ENCODE measurements at places on chromosomes 7 and 10.

GRCh38 chr10:123808286-123808685 is 83.3 kb downstream of the CPXM2 start:
- no peak for DNase-seq

DNA sequence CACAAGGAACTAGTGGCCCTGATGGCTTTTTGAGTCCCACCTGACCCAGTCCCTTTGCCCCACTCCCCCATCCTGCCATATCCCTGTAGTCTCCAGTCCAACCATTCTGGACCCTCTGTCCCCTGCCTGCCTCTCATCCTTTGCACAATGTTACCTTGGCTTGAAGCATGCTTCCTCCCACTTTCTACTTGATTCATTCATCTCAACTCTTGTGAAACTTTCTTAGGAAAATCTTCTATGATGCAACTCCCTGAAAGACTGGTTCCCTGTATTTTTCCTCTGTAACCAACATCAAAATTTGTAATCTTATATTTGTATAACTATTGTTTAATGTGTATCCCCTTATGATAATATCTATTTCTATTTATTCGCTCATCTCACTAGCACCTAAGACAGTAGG is 151.5 kb downstream of the LRRTM3 start:
- DNase-seq, result no peak

DNA sequence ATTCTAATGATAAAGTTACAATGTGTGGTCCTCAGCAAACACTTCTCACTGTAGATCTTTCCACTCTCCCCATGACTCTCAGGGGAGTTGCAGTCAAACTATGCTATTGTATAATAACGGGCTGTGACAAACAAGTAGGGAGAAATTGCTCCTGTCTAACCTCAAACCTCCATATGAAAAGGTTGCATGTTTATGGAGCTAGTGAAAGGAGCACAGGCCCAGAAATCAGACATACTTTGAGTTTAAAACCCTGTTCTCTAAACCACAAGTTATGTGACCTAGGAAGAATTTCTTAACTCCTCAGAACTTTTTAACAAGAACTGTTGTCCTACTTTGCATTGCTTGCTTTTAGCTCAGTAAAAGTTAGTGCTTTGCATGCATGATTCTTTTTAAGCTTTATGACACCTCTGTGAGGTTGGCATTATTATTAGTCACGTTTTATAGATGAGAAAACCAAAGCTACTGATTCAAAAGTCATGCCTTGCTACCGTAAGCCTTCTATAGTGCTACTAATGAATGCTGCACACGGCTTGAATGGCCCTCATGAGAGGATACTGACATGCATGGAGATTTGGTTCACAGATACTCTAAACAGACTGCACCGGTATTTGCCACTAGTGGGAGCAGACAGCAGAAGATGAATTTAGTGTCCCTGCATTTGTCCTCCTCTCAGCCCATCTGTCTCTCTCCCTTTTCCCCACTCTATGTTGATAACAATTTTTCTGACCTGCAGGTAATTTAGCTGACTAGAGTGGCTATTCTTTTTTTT is 129.5 kb upstream of the PCGF5 start:
- no peak for DNase-seq

DNA sequence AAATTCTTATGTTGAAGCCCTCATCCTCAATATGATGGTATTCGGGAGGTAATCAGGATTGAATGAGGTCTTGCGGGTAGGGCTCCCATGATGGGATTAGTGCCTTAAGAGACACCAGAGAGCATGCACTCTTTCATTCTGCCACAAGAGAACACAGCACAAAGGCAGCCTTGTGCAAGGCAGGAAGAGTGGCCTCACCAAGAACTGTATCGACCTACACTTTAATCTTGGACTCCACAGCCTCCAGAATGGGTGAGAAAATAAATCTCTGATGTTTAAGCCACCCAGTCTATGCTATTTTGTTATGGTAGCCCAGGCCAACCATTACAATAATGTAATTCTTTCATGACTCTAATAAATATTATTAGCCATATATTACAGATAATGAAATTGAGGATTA is 8.4 kb downstream of the SEM1 start:
- DNase-seq, result no peak

DNA sequence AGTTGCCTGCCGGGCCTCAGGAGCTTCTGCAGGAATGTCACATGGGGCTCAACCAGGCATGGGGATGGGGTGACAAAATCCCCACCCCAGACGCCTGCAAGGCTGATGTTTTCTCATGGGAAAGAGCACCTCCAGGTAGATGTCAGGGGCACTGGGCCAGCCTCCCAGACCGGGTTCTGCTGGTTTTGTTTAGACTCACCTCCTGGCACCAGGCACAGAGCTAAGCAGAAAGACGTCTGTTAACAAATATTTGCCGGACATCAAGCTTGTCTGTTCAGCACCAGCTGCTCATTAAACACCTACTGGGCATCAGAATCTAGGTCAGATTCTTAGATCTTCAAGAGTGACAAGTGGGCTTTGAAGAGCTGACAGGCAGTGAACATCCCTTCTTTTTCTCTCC is 34.9 kb upstream of the TCERG1L start:
- DNase-seq, result no peak

- no peak for DNase-seq
Measured at GRCh38 chr7:41097501-41097900, 605.4 kb downstream of the INHBA start.

DNA sequence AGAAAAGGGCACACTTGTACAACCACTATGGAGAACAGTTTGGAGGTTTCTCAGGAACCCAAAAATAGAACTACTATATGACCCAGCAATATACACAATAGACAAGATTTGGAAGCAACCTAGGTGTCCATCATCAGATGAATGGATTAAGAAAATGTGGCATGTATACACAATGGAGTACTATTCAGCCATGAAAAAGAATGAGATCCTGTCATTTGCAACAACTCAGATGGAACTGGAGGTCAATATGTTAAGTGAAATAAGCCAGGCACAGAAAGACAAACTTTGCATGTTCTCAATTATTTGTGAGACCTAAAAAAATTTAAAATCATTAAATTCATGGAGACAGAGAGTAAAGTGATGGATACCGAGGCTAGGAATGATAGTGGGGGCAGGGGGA is 118.8 kb downstream of the ZNF467 start:
- no peak for DNase-seq

GRCh38 chr7:24705461-24705954 is 51.8 kb downstream of the GSDME start:
- no peak for DNase-seq

DNA sequence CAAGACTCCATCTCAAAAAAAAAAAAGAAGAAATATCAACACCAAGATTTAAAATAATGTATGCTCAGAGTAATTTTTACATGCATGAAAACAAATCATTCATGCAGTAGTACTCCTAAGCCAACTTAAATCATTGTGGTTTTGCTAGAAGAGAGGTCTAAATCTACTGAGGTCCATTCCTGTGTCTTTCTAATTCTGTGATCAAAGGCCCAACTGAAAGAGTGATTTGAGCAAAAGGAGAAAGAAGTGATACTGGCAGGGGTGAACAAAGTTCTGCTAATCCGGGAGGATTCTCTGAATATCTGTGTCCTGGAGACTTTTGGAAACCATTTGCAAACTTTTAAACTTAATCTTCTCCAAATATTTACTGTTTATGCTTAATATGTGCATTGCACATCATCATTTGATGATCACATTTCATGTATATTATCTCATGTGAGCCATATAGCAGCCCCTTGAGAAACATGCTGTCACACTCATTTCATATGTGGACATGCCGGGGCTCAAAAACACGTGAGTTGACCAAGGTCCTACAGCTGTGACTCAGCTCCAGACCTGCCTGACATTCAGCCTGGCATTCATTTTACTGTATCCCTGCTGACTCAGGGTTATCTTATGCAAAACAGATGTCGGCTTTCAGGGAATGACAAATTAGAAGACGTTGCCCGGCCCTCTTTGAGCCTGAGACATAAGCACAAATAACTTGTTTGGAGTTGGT is 76.4 kb downstream of the FAM107B start:
- no peak for DNase-seq

GRCh38 chr7:74371381-74372341 is 82.0 kb upstream of the GTF2IRD1 start:
- DNase-seq, result no peak

- no peak for DNase-seq
Measured at GRCh38 chr10:128237710-128238109, 111.5 kb upstream of the MKI67 start.

DNA sequence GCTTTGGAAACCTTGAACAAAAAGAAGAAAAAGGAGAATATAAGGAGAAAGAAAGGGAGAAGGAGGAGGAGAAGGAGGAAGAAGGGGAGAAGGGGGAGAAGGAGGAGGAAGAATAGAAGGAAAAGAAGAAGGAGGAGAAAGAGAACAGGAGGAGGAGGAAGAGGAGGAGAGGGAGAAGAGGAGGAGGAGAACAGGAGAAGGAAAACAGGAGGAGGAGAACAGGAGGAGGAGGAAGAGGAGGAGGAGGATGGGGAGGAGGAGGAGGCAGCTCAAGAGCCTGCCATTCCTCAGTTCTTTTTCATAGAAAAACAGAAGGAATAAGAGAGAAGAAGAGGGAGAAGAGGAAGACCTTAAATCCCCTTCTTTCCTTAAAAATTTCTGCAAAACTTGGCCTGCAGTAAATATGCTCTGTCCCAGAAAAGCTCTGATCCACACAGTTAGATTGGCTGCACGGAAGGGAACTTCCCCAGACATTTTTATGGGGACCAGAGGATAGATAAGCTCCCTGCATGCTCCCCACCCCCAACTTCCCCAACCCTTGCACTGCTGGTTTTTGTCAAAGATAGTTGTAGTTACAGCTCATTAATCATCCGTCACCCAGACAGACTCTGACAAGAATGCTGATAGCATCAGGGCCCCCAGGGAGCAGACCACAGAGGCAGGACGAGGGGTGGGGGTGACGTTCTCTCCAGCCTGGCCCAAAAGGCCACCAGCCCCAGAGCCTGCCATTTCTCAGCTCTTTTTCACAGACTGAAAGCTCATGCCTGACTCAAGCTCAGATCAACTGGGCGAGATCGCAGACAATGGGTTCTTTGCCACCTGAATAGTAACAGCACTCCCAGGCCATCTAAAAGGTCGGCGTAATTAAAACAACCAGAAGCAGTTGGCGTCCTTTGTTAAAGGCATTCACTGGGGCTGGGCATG is 34.5 kb upstream of the LYZL1 start:
- DNase-seq, result no peak

- no peak for DNase-seq
Measured at GRCh38 chr10:47045331-47045861, 134.2 kb downstream of the PTPN20 start.

GRCh38 chr10:94485094-94485493 is 60.5 kb upstream of the HELLS start:
- no peak for DNase-seq

GRCh38 chr7:150897502-150898474 is 45.5 kb downstream of the AOC1 start:
- no peak for DNase-seq

DNA sequence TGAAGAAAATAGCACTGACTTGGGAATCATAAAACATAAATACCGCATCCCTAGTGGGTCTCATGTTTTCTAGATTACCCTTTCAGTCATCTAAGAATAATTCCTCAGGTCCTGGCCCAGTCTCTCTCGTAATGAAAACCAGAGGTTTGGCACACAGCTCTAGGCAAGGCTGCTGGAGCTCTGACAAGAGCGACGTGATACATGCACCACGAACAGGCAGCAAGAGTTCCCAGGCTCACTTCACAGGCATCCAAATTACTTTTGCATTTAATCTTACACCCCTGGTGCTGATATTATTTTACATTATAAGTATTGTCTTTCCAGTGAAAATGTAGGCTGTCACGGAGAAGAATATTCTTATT is 105.2 kb downstream of the THSD7A start:
- DNase-seq, result no peak

DNA sequence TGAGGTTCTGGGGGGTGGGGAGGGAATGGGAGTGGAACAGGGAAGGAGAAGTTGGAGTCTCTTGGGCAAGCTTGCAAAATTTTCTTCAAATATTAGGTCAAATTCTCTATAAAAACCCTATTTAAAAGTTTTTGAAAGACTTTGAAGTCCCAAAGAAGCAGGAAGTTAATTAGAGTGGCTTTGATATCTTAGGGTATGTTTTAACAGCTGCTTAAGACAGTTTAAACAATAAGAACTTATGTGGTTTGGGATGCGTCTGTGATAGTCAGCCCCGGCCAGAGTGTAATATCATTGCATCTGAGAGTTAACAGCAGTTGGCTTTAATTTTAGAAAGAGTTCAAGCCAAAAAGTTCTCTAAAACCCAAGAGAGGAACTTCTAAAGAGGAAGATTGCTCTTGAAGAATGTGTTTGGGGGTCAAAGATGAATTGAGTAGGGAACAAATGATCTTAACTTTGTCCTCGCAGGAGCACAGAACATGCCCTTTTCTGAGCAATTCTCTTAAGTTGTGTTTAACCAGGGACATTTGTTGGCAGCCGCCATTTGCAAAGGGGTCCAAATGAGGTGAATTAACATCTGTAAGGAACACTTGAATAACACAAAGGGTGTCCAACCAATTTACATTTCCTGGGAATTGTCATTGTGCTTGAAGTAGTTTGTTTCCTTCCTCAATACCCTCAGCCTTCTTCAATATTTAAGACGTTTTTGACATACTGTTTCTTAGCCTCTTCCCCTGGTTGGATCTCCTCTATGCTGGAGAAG is 182.4 kb downstream of the PTEN start:
- no peak for DNase-seq

- no peak for DNase-seq
Measured at GRCh38 chr10:79069325-79070080, 737 bp downstream of the ZMIZ1 start.

DNA sequence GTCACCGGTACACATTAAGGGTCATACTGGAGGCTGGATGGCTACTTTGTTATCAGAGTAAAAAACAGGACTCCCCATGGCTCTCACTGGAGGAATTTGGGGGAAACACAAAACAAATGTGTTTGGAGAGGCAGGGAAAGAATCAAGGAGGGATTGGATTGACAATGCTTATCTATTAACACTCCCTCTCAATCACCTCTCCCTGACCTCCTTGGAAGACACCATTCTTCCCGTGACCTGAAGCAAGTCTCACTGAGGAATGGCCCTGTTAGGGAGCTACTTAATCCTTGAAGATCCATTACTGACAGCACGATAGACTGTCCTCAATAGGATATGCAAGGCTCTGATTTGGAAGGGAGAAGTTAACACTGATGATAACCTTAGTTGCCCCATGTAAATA is 242.1 kb upstream of the PTN start:
- DNase-seq, result no peak

DNA sequence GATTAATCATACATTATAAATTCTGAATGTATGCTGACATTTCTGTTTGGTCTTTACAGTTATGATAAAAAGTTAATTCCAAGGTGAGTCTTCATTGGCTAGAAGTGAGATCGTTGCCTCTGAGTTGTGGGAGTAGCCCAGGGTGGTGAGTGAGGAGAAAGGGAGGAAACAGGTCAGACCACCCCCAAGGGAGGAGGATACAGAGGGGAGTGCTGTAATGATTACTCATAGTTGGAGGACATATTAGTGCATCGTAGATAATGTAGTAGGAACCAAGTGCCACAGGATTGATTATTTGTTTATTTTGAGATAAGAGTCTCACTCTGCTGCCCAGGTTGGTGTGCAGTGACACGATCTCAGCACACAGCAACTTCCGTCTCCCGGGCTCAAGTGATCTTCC is 672.2 kb downstream of the INHBA start:
- no peak for DNase-seq
